ENCODE measurements at places on chromosomes 11 and 22.
A peak's percentile ranks its signal among the peaks of the same experiment; 100 is the strongest.

GRCh38 chr22:27046086-27046485 is 388.7 kb downstream of the MIAT start:
- no peak for DNase-seq

DNA sequence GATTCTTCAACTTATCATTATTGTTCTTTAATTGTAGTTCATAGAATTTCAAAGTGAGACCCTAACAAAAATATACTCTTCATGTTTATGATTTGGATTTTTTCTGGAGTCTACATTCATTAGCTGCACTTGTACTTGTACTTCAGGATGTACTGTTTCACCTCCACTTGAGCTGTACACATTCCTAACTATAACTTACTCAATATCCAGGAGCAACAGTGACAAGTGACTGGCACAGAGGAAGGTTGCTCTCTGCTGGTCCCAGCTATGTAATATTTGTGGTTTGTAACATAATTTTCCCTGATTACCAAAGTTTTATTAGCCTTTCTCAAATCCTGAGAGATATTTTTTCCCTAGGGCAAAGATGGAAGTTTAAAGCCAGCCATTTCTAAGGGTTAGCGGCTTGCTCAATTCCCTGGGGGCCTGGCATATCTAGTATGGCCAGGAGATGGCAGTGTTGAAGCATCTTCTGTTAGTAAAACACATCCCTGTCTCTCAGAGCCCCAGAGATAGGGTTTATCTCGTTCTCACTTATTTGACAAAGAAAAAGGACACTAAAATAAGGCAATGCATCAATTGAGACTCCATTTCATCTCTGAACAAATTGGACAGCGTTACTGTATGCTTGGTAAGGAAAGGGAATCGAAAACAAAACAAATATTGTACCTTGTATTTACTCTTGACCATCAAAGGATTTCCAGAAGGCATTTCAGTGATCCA is 14.2 kb downstream of the OR52A5 start:
- DNase-seq: peak; percentile 59

DNA sequence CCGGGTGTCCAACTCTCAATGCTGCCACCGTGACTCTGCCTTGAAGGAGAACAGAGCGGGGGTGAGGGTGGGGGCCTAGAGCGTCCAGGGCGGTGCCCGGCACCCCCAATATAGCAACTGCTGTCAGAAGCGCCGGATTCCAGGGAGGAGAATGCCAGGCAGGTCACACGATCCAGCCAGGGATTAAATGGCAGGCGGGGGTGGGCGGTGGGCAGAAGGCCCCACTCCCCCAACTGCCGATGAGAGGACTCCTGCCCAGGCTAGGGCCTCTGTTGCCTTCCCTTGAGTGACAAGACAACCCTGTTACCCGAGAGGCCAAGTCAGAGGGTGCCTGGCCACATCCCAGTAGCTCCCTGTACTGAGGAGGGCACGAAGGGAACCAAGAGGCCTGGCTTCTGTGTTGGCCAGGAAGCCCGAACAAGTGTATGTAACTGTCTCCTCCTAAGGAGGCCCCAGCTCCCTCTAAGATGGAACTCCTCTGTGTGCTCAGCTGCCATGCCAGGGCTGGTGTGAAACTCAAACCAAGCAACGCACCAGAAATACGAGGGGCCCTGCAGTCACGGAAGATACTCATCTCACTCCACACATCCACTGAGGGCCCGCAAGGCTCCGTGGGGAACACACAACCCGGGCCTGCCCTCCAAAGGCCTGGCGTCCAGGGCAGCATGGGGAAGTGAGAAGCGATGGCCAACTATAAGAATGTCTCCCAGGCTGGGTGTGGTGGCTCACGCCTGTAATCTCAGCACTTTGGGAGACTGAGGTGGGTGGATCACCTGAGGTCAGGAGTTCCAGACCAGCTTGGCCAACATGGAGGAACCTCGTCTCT is 3.0 kb downstream of the PACSIN3 start:
- no peak for DNase-seq

- no peak for DNase-seq
These were observed 133.0 kb downstream of the PLEKHA7 start for GRCh38 chr11:16881074-16881709.

GRCh38 chr11:66299186-66299585 is 7.5 kb downstream of the TMEM151A start:
- DNase-seq: no peak

DNA sequence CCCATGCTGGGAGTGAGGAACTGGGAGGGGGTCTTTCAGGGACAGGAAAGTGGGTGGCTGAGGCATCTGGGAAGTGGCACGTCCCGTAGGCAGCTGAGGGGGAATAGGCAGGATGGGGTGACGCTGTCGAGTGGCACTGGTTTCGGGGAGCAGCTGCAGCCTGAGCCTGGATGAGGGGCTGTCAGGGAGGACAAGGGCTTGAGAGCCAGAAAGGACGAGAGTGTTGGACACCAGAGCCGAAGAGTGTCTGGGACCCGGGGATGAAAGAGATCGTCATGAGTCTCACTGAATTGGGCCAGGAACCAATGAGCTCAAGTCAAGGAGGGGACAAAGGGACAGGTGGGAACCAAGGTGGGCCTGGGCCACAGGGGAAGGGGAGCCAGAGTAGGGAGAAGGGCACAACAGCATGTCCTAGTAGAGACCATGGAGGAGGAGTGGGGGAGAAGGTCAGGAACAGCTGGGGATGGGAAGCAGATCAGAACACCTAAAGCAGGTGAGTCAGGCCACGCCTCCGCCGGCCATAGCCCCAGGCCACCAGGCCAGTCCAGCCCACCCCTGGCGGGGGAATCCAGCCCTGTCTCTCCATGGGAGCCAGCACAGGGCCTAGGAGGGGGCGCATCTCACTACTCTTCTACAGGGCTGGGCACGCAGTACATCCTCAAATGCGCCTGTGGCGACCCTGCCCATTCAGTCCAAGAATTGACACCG is 4.2 kb downstream of the RAB3IL1 start:
- no peak for DNase-seq

GRCh38 chr11:131582021-131582525 is 211.7 kb downstream of the NTM start:
- DNase-seq: no peak

DNA sequence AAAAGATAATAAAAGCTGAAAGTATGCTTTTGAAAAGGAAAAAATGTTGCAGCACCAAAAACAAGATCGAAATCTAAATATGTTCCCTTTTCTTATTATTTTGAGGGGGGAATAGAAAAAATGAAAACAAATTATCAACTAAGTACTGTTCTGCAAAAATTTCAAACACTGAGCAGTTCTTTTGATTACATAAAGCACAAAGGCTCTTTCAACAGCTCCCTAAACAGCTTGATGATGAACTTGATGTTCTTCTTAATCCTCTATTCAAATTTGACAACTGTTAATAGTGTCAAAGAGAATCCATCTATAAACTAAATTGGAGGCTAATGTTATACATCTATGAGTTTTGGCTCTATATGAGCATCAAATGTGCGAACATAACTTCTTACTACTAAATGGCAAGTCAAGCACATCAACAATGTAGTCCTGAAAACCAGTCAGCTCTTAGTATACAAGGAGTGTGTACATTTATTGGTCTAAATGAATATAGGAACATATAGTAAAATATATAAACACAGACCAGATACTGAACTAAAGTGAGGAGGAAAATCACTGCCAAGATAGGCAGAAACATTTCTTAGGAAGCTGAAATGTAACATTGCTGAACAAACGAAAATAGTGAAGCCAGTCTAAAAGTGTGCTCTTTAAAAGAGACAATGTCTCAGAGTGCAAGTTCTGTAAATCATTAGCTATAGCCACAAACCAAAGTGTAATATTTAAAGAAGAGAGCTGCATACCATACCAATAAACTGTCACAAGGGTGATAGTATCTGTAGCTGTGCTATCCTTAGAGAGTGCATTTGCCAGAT is 94.3 kb downstream of the SOX6 start:
- DNase-seq: no peak

GRCh38 chr22:32684148-32684821 is 117.2 kb upstream of the TIMP3 start:
- no peak for DNase-seq

GRCh38 chr11:111128076-111128870 is 117.3 kb upstream of the POU2AF2 start:
- no peak for DNase-seq

DNA sequence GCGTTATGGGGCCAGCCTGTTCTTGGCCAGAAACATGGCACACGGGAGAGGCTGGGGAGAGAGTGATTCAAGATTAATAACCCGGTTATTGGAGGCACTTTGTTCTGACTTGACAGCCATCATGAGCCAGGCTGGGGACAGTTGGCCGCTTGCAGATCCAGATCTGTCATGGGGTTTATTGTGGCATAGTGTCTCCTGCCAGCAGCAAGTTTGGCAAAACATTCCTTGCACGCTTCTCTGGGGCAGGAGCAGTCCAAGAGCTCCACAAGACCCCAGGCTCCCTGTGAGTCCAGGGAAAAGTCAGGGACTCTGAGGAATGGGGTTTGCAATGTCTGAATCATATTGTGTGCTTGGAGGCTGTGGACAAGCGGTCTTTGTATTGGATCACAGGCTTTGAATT is 270.4 kb downstream of the MIAT start:
- DNase-seq: no peak

- no peak for DNase-seq
These were observed 63.4 kb downstream of the RCN1 start for GRCh38 chr11:32154275-32154674.

DNA sequence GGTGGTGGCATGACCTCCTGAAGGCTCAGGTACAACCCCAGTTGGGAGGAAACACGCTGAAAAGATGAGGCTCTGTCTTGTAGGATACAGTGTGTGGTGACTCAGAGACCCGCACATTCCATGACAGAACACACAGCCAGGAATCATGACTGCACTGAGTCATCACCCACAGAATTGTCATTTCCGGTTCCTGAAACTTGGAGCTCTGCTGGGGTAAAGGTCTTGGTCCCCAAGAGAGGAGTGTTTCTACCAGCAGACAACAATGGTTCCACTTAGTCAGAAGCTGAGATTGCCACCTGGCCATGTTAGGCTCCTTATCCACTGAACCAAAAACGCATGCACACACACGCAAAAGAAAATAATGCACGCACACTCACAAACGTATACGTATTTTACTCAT is 31.5 kb upstream of the CYB5R3 start:
- DNase-seq: no peak

- no peak for DNase-seq
These were observed 85.5 kb downstream of the ACER3 start for GRCh38 chr11:76946223-76946622.

DNA sequence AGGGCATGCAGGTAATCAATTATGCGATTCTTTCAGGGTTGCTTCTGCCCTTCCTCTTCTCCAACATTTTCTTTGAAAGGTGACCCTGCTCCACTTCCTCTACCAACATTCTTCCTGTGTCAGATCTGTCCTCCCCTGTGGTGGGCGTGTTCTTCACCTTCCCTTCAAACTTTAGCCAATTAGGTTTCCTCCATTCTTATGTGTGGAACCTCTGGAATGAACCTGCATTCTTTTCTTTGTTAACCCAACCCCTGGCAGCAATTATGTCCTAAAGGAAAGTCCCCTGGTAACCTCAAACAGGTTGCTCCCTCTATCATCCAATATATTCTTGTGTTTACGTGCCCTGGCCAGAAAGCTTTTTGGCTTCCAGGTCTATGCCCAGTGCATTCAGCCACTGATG is 22.4 kb downstream of the KIRREL3 start:
- DNase-seq: no peak

DNA sequence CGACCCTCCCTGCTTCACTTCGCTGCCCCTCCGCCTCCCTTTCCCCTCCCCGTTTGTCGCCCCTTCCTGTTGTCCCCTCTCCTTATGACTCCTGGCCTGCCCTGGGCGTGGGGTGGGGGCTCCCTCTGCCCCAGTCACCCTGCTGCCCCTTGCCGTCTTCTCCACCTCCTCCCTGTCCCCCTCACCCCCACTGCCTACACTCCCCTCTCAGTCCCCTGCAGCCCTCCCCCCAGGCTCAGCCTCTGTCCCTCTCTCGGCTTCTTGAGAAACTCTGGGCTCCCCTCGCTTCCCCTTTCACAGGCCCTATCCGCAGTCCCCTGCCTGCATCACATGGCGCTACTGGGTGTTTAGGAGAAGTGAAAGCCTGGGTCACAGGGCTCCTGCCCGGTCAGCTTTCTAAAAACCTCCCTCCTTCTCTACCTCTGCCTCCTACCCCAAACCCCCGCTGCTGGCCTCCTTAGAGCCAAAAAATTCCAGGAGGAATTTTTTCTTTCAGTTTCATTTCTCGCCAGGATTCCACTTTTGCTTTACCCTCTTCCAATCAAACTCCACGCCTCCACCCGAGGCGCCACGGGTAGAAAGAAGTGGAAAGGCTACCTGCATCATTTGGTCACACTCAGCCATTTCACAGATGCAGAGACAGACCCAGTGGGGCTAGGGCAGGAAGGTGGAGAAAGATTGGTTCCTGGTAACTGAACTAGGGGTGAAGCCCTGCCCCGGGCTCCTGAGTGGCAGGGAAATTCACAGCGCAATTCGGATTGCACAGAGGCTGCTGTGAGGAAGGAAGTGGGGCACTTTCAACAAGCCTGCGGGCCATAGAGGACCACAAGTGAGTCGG is at the start of gene SLC15A3:
Gene SLC15A3 (minus strand): TSS at position 273 of the 838 bp plus-strand sequence. CDS start 625 bp downstream, outside the sequence.
- DNase-seq: no peak

- DNase-seq: no peak
These were observed 1074.5 kb downstream of the NTM start for GRCh38 chr11:132444911-132445310.

GRCh38 chr11:114073828-114074381 is 14.4 kb downstream of the ZBTB16 start:
- no peak for DNase-seq

DNA sequence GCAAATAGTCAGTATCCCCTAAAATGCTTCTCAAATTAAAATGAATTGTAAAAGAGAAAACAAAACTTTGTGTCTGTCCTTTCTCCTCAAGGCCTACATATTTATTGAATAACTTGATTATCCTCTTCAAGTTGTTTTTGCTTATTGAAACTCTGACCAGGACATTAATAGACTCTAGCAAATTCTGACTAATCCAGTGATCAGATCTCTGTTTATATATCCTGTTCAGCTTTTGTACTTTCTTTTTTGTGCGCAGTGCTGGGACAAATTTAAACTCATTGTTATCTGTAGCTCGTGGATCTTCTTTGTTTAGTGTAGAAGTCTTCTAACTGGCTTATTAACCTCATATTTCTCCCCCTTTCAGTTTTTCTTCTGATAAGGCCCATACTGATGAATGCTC is 139.9 kb upstream of the SORL1-AS1 start:
- no peak for DNase-seq

- DNase-seq: no peak
These were observed 92.0 kb upstream of the KCNQ1OT1 start for GRCh38 chr11:2791521-2792380.

- no peak for DNase-seq
These were observed 87.8 kb upstream of the CRYBB3 start for GRCh38 chr22:25111579-25112517.
